ENCODE measurements at places on chromosomes 13 and 19. TPM values are rescaled to one million over a fixed set of nuclear protein-coding genes. Genes with fewer than 3 reads are reported as not detected.

Gene EFNA2
- 1.2 TPM for total RNA-seq

Gene CDC16
- total RNA-seq: 41.8 TPM

Gene FFAR2
- 0.02 TPM for total RNA-seq

Gene PTGER1
- total RNA-seq: 0.07 TPM

Gene FUT6
- total RNA-seq: not detected

Gene MCEMP1
- total RNA-seq: not detected

All from A549 treated with AZD2906 at 1 μM for 4 hours (cell line).